Type B pancreatic cell (in vitro differentiated cells): ENCODE measurements at places on chromosomes 12 and 14. TPM values are rescaled to one million over a fixed set of nuclear protein-coding genes. Genes with fewer than 3 reads are reported as not detected.
A peak's percentile ranks its signal among the peaks of the same experiment; 100 is the strongest.

The CEBPE gene
- total RNA-seq = not detected in 2 replicates

The GYS2 gene
- total RNA-seq = 0.26 TPM in 1 of 2 replicates, not detected in the other

The MORN3 gene
- 0.80 and 0.83 TPM in 2 replicates for total RNA-seq

The PZP gene
- total RNA-seq = 0.07 and 0.12 TPM in 2 replicates

The PLEKHH1 gene
- 25.3 and 40.0 TPM in 2 replicates for total RNA-seq

GRCh38 chr12:85782711-85783110, 53.5 kb downstream of the RASSF9 start:
- H3K27me3 ChIP-seq = no peaks in the 10 kb centered on the region
- peak overlapping the region; percentile 53 for H3K4me3 ChIP-seq
- peaks cover 4% of the 10 kb centered on the region for H3K4me1 ChIP-seq
- peak overlapping the region; percentile 89 for H3K27ac ChIP-seq

- H3K4me1 ChIP-seq = peaks cover 5% of the 10 kb centered on the region
- H3K27ac ChIP-seq = no peak overlapping the region
- no peak for DNase-seq
- no peaks in the 10 kb centered on the region for H3K27me3 ChIP-seq
- H3K36me3 ChIP-seq = peaks cover 5% of the 10 kb centered on the region
Measured at GRCh38 chr12:93230326-93230720, 147.4 kb upstream of the NUDT4 start.

DNA sequence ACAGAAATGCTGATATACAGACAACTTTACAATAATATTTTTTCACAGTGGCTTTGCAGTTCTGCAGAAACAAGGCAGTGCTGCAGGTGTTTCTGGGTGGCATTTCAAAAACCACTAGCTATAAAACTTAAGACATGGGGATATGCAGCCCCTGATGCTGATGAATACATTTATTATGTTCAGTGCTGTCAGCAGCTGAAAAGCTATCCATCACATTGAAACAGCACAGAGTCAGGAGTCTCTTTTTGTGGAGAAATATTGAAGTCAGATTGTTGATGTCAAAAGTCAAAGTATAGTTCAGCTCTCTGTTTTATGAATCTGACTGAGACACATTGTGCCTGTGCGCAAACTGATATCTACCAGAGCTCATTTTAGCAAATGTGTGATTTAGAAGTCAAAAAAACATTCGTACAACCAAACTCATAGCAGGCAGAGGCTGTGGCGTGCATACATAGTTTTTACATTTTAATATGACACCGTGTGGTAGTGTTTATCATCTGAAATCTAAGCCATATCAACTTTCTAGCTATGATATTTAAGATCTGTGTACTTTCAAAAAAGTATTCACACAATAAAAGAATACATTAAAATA, 467.6 kb downstream of the PRKD1 start:
- DNase-seq = no peak
- no peak overlapping the region for H3K27ac ChIP-seq
- no peaks in the 10 kb centered on the region for H3K36me3 ChIP-seq
- H3K4me3 ChIP-seq = no peak overlapping the region
- H3K4me1 ChIP-seq = peaks cover 29% of the 10 kb centered on the region

- H3K36me3 ChIP-seq = peaks cover 25% of the 10 kb centered on the region
- no peaks in the 10 kb centered on the region for H3K27me3 ChIP-seq
- no peak overlapping the region for H3K27ac ChIP-seq
- no peak for DNase-seq
- no peaks in the 10 kb centered on the region for H3K4me1 ChIP-seq
Measured at GRCh38 chr14:92093320-92093719, 13.1 kb downstream of the ATXN3 start.

DNA sequence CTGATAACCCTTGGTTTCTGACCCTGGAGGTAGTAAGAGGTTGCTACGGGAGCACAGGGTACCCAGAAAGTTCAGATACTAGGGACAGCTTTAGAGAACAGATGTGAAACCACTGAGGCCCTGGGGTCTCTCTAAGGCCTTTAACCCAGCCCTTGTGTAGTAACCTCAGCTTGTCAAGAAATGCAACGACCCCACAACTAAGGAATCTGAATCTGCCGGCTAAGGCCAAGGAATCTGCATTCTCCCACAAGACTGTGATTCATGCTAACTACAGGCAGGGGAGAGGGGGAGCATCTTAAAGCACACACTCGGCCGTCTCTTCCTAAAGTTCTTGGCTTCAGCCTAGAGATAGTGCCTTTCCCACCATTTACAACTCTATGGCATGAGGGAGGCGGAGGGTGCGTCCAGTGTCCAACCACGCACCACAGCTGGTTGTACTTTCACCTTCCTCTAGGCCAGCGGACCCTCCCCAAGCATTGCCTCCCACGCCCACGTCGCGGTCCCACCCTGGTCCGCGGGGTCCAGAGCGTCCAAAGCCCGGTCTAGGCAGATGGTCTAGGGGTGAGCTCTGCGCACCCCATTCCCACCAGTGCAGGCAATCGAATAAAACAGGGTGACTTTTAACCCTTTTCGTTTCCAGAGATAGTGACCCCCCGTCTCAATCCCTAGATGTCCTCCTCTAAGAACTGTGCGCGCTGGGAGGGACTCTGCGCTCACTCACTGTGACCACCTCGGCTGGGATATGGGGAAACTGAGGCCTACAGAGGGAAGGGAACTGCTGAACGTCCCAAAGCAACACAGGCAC, 735 bp upstream of the VASH1 start:
- peaks cover 3% of the 10 kb centered on the region for H3K36me3 ChIP-seq
- peak overlapping the region; percentile 84 for H3K4me3 ChIP-seq
- peak; percentile 54 for DNase-seq
- H3K27me3 ChIP-seq = peaks cover 61% of the 10 kb centered on the region

GRCh38 chr12:6343518-6343917, 1.6 kb upstream of the TNFRSF1A start:
- no peaks in the 10 kb centered on the region for H3K27me3 ChIP-seq
- H3K4me1 ChIP-seq = peaks cover 21% of the 10 kb centered on the region
- no peak overlapping the region for H3K4me3 ChIP-seq
- H3K36me3 ChIP-seq = peaks cover 3% of the 10 kb centered on the region

GRCh38 chr12:39846304-39846703, 226.7 kb upstream of the ABCD2 start:
- no peaks in the 10 kb centered on the region for H3K36me3 ChIP-seq
- H3K4me3 ChIP-seq = no peak overlapping the region
- DNase-seq = no peak

GRCh38 chr14:93073910-93074769, 41.6 kb downstream of the ITPK1 start:
- no peak for DNase-seq
- H3K4me3 ChIP-seq = no peak overlapping the region
- H3K27ac ChIP-seq = no peak overlapping the region
- H3K36me3 ChIP-seq = no peaks in the 10 kb centered on the region
- no peaks in the 10 kb centered on the region for H3K27me3 ChIP-seq

DNA sequence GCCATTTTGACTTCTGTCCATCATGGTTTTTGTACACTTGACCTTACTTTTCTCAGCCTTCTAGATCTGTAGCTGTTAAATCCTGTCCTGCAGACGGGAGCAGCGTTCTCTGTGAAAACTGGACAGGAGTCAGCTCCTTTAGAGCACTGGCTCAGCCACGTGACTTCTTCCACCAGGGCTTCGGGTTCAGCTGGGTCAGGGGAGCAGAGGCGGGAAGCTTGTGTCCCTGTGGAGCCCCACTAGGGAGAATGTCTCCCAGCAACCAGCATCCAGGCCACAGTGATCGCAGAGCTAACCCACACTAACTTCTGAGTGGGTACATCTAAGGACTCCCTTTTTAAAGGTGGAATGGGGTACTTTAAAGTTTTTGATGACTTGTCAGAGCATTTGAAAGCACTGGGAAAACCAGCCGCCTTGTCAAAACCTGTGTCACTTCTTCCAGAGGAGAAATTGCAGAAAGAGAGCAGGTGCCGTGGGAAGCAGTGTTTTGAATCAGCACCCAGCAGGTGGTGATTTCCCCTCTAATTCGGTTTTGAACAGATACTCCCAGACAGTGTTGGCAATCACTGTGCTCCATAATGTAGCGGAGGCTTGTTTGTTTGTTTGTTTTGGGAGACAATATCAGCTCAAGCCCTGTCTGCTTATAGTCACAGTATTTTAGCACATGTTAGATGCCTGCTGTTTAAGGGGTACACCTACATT, 17.9 kb downstream of the DERA start:
- H3K4me3 ChIP-seq = peak overlapping the region; percentile 16
- DNase-seq = no peak
- H3K4me1 ChIP-seq = peaks cover 18% of the 10 kb centered on the region
- H3K36me3 ChIP-seq = peaks cover 30% of the 10 kb centered on the region
- no peaks in the 10 kb centered on the region for H3K27me3 ChIP-seq

DNA sequence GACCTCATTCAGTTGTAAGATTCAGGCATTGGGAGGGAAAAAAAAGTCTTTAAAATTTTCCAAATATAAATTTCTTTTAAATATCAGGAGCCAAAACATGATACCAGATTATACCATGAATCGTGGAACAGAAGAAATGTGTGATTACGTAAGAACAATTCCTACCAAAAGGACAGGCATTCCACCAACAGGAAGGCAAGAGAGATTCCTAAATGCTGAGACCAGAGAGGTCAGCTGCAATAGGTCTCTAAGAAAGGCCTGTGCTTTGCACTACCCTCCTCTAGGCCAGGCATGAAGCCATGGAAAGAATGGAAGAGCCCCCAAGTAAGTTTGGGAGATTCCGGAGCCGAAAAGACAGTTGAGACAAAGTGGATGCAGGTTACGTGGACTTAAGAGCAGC, 83.7 kb downstream of the PTGER2 start:
- no peak for DNase-seq
- H3K4me3 ChIP-seq = no peak overlapping the region
- H3K27ac ChIP-seq = no peak overlapping the region
- peaks cover 18% of the 10 kb centered on the region for H3K4me1 ChIP-seq
- no peaks in the 10 kb centered on the region for H3K27me3 ChIP-seq

DNA sequence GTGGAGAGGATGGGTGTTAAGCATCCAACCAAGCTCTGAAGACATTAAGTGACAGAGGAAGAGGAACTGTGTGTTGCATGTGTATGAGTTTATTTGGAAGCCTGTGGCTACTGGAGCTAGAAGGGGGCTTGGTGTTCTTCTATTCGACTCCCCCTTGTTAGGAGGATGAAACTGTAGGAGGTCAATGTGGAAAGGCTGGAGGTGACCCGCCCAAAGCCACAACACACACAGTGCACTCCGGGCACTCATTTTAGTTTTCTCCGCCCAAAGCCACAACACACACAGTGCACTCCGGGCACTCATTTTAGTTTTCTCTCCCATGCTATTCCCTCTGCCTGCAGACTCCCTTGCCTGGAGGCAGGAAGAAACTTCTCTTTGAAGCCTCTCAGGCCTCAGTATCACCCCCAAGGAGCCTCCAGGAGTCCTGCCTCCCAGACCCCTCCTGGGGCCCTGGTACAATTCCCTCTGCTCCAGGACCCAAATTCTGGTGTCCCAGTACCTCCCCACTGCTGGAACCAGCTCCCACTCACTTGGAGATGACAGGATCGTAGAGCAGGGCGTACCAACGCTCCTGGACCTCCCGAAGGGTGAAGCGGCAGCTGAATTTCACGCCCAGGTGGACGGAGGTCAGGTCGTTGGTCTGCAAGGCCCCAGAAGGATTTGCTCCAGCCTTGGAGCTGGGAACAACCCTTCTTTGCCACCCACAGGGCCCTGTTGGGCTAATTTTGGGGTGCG, 3.8 kb downstream of the MCRS1 start:
- H3K27ac ChIP-seq = no peak overlapping the region
- H3K27me3 ChIP-seq = no peaks in the 10 kb centered on the region
- H3K36me3 ChIP-seq = peaks cover 3% of the 10 kb centered on the region
- peaks cover 11% of the 10 kb centered on the region for H3K4me1 ChIP-seq
- peak overlapping the region; percentile 52 for H3K4me3 ChIP-seq
- no peak for DNase-seq

DNA sequence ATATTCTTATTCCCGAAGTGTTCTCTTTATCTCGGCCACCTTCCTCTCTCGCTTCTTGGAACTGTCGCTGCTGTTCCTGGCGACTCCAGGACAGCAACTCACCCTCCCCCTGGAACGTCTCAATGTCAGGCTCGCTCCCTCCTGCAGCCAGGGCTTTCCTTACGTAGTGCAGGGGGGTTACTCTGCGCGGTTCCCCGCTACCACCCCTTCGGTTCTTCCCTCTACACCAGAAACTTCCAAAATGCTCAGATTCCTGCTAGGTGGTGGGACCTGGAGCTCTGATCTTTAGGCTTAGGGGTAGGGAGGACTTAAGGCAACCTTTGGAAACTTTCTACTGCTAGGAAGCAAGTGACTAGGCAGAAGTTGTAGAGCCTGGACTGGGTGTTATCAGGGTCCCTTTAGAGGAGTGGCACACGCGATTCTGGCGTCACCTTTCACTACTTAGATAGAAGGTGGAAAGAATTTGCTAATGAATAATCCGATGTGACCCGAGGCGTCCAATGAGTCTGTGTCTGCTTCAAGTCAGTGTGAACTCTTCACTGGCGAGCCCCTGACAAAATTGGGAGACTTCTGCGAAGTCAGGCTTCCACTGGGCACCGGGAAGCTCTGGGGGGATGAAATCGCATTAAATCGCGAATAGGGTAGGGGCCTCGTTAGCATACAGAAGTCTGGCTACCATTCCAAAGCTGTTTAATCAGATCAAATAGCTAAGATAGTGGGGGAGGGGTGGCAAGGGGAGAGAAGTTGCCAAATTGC, 900 bp upstream of the DPF3 start:
- H3K27me3 ChIP-seq = peaks cover 63% of the 10 kb centered on the region
- DNase-seq = no peak
- peaks cover 12% of the 10 kb centered on the region for H3K4me1 ChIP-seq

DNA sequence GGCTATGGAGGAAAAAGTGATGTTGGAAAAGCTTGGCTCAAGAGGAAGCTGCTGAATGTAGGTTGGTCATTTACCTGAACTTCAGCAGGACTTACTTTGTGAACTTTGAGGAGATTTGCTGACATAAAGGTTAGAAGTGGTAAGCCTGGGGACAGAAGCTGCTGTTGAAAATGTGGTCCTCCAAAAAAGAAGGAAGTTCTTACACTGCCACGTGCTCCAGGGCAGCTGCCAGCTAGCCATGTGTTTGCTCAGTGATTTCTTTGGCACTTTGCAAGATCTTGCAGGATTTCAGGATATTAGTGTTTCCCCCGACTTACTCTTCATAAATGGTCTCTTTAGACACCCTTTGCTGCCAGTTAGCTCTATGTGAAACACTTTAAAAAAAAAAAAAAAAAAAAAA, 14.8 kb upstream of the DYRK2 start:
- no peak for DNase-seq
- no peak overlapping the region for H3K4me3 ChIP-seq
- no peaks in the 10 kb centered on the region for H3K27me3 ChIP-seq
- no peak overlapping the region for H3K27ac ChIP-seq
